ENCODE measurements at places on chromosomes 3 and 15.

DNA sequence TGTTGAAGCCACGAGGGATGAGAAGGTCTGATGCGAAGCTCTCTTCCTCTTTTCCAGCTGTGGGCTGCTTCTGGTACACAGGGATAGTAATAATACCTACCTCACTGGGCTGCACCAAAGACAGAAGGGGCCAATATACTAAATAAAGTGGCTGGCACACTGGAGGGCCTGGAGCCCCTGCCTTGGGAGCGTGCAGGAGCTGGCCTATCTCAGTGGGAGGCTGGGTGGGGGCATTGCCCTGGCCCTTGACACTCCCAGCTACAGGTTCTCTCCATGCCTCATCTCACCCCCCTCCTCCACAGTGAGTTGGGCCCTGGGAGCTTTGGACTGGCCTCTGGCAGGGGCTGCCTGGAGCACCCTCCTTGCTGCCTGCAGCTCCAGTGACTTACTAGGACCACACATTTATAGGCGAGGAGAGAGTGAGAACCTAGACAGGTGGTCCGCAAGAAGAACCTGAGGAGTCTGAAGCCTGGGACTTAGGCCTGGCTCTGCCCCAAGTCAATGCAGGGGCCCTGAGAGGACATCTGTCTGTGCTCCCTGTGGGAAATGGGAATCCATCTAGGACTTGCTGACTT, 1.6 kb downstream of the NOX5 start:
- DNase-seq = no peak

- DNase-seq = peak; percentile 34
Measured at GRCh38 chr3:128011140-128011539, 41.1 kb upstream of the SEC61A1 start.

- DNase-seq = peak; percentile 57
Measured at GRCh38 chr15:100131321-100132224, 210.2 kb downstream of the ADAMTS17 start.

DNA sequence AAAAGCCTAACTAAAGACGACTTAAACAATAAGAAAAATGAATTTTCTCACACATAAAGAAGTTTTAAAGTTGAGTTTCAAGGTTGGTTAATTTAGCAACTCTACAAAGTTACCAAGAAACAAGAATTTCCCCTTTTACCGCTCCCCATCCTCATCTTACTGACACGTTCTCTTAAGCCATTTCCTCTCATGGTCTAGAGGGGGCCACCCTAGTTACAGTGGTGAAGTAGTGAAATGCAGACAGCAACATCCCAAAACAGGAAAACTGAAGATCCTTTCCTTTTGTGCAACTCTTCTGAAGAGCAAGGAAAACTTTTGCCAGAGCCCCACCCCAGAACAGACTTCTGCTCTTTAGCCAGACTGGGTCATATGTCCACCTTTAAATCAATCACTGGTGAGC, 17.3 kb upstream of the SOX14 start:
- DNase-seq = no peak

GRCh38 chr15:40307421-40308211, at the start of gene PLCB2:
Gene PLCB2, minus strand, starts transcription at chr15:40307935. Its CDS starts 263 bp downstream, at chr15:40307672.
- DNase-seq = peak; percentile 77

DNA sequence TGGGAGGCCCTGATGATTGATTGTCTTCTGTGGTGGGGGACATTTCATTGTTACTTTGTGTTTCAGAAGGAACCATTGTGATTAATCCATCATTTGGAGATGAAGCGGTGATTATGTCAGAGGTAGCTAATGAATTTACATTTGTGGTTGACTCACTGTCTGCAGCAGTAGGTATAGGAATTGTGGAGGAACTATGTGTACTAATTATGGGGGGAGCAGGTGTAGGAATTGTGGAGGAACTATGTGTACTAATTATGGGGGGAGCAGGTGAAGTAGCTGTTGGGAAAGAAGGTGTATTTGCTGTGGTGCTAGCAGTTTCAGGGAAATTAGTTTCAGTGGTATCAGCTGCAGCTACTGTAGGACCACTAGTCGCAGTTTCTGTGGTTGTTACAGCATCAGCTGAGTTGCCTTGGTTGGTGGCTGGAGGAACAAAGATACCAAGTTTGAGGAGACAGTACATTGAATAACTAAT, 6.9 kb downstream of the MUC13 start:
- no peak for DNase-seq

DNA sequence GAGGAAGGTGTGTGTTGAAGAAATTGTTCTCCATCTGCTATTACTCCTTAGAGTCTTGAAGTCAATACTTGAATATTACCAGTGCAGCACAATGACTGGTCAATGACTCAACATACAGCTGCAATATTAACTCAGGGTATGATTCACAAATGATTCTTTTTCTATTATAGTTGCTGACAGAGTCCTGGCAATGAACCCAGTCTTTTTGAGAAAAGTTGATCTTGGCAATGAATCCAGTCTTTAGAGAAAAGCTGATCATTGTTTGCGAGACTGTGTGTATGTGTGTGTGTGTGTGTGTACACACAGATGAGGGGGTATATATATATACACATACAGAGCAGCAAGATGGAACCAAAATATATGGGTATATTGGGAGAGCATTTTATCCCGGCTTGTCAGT, 315.1 kb downstream of the ZNF385D start:
- no peak for DNase-seq

GRCh38 chr15:71390096-71390495, 274.8 kb downstream of the THSD4 start:
- DNase-seq = no peak

DNA sequence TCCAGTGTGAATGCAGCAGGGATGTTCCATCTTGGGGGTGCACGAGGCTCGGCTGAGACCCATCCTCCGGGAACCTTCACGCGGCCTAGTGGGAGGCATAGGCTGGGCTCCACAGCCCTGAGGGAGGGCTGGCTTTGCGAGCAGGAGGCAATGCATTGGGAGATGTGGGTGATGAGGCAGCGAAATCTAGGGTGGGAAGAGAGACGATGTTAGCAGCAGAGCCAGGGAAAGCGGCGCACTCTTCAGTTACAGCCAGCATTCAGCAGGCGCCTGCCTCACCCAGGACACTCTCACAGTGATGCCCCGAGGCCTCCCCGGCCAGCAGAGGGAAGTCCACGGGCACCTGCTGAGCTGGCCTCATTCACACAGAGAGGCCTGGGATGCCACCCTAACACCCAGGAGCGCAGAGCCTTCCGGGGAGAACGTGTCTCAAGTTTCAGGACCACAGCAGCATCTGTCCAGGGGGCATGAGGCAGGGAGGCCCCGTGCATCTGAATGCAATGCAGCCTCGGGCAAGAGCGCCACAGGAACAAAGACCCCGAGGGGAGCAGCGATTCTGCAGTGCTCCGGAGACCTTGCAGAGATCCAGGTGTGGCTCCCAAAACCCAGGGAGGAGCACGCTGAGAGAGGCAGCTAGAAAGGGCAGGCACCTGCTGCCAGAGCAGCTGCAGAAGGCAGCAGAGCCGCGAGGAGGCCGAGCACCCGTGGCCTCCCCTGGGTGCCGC, 102.4 kb downstream of the NUP210 start:
- DNase-seq = no peak

- no peak for DNase-seq
Measured at GRCh38 chr3:26208201-26208600, 414.4 kb upstream of the LRRC3B start.

- no peak for DNase-seq
Measured at GRCh38 chr3:28727307-28727706, 378.7 kb upstream of the AZI2 start.

- DNase-seq = peak; percentile 66
Measured at GRCh38 chr15:80455668-80456442, 51.7 kb downstream of the ARNT2 start.

DNA sequence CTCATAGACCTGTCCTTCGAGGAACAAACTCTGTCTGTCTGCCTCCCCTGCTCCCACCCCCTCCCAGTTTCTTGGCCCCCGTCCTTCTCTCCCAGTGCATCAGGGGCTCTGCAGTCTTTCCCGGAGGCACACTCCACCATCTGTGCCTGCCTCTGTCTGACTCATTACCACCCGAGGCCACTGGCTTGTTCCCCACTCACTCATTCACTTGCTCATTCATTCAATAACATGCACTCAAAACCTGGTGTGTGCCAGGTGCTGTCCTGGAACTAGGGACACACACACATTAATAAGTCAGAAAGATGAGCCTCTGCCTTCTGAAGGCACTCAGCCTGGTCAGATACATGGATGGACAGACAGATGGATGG, 12.4 kb downstream of the AMIGO3 start:
- DNase-seq = no peak

GRCh38 chr3:193552923-193553322, 1.8 kb downstream of the ATP13A4 start:
- DNase-seq = no peak

DNA sequence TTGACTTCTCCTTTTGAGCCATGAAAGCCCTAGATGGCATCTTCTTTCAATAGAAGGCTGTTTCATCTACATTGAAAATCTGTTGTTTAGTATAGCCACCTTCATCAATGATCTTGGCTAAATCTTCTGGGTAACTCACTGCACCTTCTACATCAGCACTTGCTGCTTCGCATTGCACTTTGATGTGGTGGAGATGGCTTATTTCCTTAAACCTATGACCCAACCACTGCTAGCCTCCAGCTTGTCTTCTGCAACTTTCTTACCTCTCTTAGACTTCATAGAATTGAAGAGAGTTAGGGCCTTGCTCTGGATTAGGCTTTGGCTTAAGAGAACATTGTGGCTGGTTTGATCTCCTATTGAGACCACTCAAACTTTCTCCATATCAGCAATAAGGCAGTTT, 189.8 kb downstream of the PLCL2 start:
- DNase-seq = no peak

- DNase-seq = no peak
Measured at GRCh38 chr15:55872471-55872870, 120.9 kb downstream of the NEDD4 start.

- no peak for DNase-seq
Measured at GRCh38 chr15:66859688-66860253, 157.7 kb downstream of the SMAD6 start.

DNA sequence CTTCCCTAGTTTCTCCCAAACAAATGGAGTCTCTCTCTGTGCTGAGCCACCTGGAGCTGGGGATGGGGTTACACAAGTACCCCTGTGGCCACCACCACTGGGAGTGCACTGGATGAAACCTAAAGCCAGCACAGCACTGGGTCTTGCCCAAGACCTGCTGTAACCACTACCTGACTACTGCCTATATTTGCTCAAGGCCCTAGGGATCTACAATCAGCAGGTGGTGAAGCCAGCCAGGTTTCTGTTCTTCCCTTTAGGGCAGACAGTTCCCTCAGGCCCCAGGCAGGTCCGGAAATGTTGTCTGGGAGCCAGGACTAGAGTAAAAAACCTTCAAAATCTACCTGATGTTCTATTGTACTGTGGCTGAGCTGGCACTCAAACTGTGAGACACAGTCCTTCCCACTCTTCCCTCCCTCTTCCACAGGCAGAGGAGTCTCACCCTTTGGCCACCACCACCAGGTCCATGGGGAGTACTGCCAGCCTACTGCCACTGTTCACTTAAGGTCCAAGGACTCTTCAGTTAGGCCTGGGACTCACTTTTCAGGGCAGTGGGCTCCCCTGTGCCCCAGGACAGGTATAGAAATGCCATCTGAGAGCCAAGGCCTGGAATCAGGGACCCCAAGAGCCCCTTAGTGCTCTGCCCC, 23.8 kb downstream of the C3orf20 start:
- DNase-seq = no peak

DNA sequence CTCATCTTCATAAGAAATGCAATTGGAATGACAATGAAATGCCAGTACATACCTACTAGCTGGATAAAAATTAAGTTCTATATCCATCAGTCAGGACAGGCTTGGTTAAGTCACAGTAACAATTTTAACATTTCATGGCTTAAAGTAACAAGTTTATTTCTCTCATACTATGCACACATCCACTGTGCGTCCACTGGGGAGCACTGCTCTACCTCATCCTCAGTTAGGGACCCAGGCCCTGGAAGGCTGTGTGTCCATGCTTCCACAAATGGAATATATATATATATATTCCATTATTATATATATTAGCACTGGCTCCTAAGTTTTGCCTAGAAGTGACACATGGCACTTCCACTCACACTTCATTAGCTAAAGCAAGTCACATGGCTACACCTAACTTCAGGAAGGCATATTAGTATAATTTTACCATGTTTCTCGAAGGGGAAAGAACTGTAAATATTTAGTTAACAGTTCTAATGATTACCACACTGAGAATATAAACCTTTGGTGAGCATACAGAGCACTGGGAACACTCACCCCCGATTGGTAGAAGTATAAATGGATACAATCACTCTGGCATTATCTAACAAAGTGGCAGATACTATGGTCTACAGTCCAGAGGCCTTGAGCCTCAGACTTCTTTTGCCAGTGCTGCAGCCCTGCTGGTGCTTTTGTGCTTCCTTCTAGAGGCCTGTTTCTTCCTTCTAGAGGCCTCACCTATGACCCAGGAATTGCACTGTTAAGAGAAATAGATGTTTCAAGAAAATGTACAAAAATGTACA, 28.6 kb downstream of the AP3S2 start:
- no peak for DNase-seq

- no peak for DNase-seq
Measured at GRCh38 chr3:21847005-21847404, 96.0 kb upstream of the ZNF385D start.

DNA sequence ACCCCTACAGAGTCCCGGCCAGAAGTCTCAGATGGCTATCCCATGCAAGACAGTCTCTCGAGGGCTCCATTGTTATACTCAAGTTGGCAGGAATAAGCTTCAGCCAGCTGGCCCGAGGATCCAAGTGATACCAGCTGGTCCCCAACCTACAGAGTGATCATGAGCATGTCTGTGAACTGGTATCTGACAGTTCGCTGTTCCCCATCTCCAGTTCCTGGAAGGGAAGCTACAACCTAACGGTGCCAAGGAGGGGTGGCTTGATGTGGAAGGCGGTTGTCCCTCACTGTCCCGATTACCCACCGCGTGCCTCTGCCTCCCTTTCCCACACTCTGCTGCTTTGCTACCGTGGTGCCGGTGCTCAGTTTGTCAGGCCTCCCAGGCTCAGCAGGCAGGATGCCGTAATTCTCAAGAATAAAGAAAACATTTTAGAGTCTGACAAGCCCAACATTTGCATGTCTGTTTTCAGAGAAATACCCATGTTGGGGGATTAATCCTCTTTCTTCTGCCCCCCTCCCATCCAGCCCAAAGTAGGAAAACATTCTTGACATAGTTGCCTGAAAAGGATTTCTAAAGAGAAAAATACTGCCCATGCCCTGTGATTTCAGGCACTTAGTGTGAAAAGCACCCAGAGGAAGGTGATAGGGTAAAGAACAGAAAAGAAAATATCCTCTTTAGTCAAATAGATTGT, 49.4 kb upstream of the HES1 start:
- DNase-seq = no peak

GRCh38 chr15:69060041-69060481, 45.6 kb downstream of the NOX5 start:
- DNase-seq = no peak

GRCh38 chr15:62848632-62849050, 193.9 kb upstream of the TPM1 start:
- DNase-seq = no peak

GRCh38 chr3:2099028-2099671, 484 bp downstream of the CNTN4 start:
- no peak for DNase-seq
